Cardiac muscle cell (in vitro differentiated cells and primary cell): ENCODE measurements at places on chromosomes 16 and 17.

GRCh38 chr17:36074365-36074764 lies 10.3 kb downstream of the CCL18 start:
- no peak for DNase-seq

- no peak for DNase-seq
These were observed 23.1 kb downstream of the MRC2 start for GRCh38 chr17:62650587-62650986.

DNA sequence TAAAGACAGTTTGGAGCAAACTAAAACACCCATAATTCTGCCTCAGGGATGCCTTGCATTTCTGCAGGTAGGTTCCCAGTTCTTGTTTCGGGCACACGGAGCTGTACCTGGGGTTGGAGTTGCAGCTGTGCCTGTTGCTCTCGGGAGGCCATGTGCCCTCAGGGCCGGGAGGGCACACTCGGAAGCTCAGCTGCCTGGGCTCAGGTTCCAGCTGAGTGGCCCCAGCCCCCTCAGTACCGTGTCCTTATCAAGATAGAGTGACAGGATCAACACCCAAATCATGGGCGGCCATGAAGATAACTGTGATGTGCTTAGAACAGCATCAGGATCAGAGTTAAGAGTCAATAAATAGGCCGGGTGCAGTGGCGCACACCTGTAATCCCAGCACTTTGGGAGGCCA lies 107.9 kb downstream of the SNX29 start:
- DNase-seq: no peak

DNA sequence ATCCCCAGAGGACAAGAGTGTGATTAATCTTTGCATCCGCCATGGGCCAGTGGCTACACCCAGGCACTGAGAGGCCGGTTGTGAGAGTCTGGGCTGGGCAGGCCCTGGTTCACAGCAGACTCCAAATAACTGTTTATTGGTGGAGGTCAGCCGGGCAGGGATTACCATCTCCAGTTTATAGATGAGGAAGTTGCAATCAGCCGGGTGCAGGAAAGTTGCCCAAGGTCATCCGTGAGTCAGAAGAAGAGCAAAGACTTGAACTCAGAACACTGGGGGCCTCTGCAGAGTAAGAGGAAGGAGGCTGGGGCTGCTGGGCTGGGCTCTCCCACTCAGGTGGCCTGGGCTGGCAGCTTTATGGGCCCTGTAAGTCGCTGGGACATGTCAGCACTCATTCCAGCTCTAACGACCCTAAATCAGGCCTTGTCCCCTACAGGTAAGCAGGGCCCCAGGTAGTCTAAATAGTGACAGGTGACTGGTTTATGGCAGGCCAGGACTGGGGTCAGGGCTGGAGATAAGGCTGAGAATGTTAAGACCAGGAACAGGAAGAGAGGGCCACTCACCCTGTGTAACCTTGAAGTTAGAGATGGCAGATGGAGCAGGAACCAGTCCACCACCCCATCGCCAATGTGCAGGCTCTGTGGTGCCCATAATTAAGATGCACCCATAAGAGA lies 2.1 kb upstream of the CA4 start:
- DNase-seq: no peak
